ENCODE measurements at places on chromosomes 16 and 17.

GRCh38 chr17:28396635-28397239 is 9.3 kb downstream of the SLC46A1 start:
- DNase-seq = no peak

DNA sequence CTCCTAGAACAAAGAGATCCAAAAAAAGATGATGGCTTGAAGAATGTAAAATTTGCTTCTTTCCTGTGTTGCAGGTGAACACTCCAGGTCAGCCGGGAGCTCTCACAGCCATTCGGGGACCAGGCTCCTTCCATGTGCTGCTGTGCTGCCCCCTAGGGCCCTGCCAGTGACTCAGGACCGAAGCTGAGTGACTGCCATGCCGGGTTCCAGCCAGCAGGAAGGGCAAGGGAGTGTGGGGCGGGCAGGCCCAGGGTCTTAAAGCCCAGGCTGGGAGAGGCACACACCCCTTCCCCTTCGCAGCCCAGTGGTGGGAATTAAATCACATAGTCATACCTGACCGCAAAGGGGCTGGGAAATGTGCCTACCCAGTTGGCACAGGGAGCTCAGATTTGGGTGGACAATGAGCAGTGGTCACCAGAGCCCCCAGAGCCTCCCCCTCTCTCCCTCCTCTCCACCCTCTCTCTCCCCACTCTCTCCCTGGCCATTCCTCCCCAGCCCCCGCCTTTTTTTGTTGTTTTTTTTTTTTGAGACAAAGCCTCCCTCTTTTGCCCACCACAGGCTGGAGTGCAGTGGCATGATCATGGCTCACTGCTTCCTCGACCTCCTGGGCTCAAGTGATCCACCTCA is 11.5 kb downstream of the EPOP start:
- DNase-seq = peak; percentile 34

DNA sequence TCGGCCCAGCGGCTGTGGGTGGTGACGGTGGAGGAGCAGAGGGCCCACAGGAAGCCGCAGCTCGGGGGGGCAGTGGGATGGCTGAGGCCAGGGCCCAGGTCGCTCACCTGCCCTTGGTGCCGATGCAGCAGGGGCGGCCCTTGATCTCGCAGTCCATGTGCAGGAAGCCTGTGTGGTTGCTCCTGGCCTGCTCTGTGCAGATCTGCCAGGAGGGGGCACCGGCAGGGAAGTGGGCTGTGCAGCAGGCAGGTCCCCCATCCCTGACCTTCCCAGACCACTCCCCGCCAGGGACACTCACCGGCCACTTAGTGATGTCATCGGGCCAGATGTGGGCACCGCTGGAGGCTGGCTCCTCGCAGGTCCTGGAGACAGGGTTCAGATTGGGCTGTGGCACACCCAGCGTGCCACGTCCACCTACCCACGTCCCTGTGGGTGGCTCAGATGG is 6.2 kb downstream of the AANAT start:
- no peak for DNase-seq

DNA sequence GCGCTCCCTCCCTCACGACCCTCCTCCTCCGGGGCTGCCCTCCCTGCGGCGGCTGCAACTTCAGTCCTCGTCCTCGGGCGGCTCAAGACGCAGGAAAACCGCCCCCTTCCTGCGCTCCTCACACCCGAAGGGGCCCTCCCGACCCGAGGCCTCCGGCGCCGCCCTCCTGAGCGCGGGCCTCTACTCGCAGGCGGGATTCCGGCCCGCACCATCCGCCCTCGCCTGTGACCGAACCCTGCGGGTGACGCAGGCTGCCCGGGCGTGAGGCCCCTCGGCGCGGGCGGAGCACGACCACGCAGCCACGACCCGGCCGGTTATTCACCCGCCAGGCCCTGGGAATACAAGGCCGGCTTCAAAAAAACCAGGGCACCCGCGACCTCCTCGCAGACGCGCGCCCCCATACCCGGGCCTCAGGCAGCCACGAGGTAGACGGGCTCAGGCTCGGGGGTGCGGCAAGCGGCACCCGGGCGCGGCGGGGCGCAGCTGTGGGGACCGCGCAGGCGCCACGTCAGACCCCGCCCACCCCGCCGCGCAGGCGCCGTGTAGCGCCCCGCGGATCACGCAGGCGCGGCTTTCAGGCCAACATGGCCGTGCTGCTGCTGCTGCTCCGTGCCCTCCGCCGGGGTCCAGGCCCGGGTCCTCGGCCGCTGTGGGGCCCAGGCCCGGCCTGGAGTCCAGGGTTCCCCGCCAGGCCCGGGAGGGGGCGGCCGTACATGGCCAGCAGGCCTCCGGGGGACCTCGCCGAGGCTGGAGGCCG is at the start of gene SPG7:
Gene SPG7, plus strand, starts transcription at position 570 of the 757 bp plus-strand sequence. Its CDS starts 15 bp downstream, at position 585.
- DNase-seq = peak; percentile 86

- DNase-seq = no peak
Measured at GRCh38 chr16:11913425-11914079, 2.2 kb downstream of the GSPT1 start.

GRCh38 chr16:46970089-46970488 is 3.4 kb downstream of the DNAJA2 start:
- no peak for DNase-seq

DNA sequence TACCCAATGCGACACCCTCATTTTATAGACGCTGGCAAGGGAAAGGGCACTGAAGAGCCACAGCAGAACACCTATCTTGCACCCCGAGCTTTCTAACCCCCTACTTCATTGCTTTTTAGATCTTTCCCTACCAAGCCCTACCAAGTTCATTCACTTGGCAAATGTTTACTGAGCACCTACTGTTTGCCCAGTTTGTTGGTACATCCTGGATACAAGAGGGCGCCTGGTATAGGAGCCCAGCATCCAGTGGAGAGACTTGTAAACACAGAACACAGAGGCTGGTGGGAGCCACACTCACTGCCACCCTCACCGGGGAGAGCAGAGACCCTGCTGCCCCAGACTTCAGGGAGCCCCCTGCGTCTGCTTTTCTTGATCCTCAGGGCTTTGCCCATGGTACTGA is 112.6 kb downstream of the GNAO1 start:
- no peak for DNase-seq

GRCh38 chr17:27565874-27566670 is 64.9 kb upstream of the LGALS9 start:
- peak; percentile 62 for DNase-seq

DNA sequence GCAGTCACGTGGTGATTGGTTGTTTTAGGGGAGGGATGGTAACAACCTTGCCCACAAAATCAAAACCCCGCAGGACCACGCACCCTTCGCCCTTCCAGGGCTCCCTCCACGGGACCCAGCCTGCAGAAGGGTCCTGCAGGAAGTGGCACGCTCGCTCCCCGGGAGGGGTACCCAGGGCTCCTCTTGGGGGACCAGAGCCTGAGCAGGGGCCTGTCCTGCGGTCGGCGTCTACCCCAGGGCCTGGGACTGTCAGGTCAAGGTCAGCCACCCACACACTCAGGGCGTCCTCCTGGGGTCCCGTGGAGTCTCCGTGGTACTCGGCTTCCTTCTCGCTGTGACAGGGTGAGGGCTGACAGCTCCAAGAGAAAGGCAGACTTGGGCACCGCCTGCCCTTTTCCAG is 33.9 kb downstream of the ZNF469 start:
- no peak for DNase-seq

- no peak for DNase-seq
Measured at GRCh38 chr16:24825696-24826095, 20.1 kb upstream of the SLC5A11 start.

GRCh38 chr17:17171186-17171585 is 34.9 kb downstream of the PLD6 start:
- no peak for DNase-seq

All from astrocyte of the spinal cord (primary cell).